Fibroblast of skin of left biceps (primary cell): ENCODE measurements at places on chromosomes 11 and 22.

DNA sequence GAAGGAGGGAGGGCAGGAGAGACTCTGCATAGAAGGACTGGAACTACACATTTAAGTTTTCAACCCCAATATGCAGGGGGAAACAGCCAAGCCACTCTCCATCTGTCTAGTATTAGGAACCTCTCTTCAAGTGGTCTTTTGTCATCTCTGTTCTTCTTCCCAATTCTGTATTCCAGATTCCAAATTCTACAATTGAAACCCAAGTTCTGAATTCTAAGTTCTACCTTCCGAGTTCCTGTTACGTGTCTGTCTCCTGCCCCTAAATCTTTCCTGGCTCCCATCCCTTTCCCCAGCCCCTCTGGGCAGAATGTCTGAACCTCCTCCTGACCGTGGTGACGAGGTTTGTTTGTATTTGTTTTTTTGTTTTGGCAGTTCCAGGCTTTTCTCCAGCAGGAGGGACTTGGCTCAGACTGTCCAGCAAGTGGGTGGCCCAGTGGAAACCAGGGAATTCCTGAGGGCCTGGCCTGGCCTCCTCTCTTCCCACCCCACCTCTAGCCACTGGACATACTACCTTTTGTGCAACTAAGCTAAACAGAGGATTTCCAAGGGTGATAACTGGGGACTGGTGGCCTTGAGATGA, 1.6 kb upstream of the THOC5 start:
- no peak for DNase-seq

DNA sequence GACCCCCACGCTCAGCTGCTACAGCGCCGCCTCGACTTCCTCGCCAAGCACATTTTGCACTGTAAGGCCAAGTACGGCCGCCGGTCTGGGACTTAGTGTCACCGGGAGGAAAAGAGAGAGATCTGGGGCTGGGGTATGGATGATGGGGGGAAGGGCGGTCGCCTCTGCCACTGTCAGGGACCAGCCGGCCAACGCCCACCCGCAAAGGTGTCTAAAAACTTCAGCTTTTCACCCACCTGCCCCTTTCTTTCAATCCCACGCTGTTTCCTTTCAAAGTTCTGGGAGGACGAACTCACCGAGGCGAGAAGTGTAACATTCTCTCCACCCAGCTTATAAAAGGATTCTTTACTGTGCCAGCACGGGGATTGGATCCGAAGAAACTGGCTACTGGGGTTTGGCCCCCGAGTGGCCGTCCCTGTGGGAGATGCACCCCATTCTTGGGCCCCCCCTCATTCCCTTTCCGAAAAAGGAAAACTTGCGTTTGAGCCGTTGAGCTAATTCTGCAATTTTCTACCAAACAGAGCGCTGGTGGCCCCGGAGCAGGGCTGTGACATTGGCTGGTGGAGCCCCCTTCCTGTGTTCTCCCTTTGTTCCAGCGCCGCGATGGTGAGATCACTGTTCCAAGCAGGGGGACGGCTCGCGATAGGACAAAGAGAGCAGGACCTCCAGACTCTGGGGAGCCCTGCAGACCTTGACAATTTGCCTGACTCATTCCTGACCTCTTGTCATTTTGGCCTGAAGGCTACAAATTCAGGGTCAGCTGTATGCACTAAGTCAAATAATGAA, 1.8 kb downstream of the FJX1 start:
- DNase-seq, result no peak

DNA sequence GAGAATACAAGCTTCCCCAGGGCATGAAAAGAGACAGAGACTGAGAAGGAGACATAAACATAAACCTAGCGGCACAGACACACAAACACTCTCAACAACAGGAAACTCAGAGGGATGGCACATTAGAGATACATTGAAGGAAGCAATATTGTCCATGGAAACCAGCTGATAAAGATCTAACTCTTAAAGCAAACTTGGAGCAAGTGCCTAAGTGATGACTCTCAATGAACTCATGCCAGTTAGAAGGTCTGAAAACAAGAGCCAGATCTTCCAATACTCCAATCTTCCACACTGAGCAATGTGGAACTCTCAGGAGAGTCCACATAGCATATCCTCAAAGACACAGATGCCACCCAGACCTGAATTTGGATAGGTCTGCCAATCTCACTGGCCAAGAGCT, 168.8 kb upstream of the ISX start:
- no peak for DNase-seq

DNA sequence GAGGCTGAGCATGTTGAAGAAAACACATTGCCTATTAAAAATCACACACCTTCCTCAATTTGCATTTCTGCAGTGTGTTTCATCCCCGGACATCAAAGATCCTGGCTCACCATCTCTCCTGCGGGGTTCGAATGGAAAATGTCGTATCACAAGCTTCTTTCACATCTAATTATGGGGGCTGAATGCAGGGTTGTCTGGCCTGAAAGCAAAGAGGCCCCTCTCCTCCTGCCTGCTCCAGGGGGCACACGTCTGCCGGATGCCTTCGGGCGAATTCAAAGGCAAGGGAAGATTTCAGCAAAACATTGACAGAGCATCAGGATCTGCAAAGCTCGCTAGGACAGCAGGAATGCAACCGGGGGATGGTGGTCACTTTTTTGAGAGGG, 1447.7 kb downstream of the TBC1D22A start:
- no peak for DNase-seq

DNA sequence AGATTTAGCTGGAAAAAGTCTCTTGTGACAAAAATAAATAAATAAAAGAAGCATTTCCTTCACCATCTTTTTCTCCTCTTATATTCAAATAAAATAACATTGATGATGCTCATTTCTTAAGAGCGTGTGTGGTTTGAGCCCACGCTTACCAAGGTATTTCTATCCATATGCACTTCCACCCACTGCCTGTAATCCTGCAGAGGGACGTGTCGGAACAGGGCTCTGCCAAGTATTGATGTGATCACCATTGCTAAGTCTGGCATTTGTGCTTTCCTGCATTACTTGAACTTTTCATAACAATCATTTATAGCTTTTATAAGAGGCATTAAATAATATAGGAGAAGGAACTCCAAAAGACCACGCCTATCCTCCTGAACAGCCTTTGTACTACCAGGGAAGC, 107.6 kb downstream of the SHANK2 start:
- DNase-seq, result no peak

GRCh38 chr11:127138613-127139012, 138.0 kb upstream of the KIRREL3 start:
- no peak for DNase-seq

DNA sequence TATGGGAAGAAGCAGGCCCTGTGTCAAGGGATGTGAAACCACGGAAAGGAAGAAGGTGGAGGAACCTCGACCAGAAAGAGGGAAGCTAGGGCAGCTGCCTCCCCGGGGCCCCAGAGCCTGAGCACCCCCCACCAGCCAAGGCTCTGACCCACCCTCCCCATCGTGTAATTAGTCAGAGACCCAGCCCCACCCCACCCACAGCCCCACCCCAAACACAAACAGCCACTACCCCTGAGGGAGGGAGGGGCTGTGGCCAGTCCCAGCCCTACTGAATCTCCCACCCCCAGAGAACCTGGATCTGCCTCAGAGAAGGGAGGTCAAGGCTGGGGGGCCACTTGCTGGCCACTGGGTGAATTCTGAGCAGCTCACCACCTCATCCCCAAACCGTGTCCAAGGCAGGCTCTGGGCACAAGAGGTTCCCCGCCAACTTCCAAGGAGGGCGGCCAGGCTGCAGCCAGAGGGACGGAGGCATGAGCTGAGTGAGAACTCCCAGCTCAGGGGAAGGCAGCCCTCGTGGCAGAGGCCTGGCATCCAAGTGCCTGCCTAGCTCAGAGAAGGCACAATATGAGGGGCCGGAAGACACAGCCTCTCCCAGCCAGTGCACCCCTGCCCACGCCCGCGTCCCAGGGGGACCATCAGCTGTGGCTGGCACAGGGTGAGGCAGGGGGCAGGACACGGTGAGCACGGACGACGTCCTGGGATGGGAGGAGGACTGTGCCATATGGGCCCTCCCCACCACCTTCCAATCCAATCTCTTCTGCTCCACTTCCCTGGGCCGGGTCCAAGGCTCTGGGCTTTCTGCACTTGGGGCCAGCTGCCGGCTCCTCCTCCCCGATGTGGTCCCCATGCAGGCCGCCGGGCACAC, 2.7 kb downstream of the PLXNB2 start:
- DNase-seq, result no peak

GRCh38 chr11:1299621-1300020, 9.8 kb downstream of the TOLLIP start:
- no peak for DNase-seq

DNA sequence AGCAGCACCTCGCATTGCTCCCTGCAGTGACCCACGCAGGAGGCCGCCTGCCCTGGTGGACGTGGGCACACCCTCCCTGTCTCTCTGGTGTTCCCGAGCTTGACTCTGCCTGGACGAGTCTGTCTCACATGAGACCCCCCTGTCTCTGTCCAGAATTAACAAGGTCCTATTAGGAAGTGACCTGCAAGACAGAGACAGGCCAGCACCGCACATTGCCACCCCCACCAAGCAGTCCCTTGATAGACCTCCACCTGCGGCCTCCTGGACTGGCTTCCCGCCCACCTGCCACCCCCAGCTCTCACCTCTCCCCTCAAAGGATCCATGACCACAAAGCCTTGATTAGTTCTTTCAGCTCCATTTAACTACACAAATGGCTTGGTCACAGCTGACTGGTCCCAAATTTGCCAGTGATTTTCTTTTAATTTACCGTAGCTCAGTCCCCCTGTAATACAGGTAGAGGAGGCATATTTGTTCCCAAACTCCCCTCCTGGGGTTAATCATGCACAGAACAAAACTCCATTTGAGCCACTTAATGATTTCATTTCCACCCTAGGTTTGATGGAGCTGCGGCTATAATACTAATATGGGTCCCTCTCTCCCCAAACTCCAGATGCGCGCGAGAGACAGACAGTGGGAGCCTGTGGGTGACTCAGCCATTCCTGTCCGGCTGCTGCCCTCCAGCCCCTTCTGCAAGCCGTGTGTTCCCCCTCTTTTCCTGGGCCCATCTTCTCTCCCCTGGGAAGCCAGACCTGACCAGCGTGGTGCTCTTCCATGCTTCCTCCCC, 11.2 kb downstream of the SPATA19 start:
- no peak for DNase-seq

- DNase-seq, result no peak
These were observed 117.3 kb downstream of the RASSF10 start for GRCh38 chr11:13126430-13126829.

- peak; percentile 79 for DNase-seq
These were observed 4.1 kb upstream of the NNMT start for GRCh38 chr11:114291842-114292680.

DNA sequence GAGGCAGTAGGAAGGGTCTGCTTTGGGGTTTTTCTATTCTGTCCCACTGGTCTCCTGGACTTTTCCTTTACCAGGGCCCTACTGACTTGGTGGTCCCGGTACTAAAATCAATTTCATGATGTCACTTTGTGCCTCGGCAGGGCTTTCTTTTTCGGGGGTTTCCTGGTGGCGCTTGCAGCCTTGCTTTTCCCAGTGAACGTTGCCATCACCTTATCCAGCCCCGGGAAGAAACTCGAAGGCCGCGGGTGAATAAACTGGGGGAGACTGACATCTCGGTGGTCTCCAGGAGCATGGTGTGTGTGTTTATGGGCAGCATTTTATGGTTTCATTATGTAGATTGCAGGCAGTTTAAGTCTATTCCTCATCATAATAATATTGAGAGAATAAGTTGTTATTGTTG, 84.4 kb downstream of the KCNQ1 start:
- DNase-seq, result no peak

GRCh38 chr11:71420455-71421241, 27.5 kb downstream of the DHCR7 start:
- DNase-seq, result no peak

DNA sequence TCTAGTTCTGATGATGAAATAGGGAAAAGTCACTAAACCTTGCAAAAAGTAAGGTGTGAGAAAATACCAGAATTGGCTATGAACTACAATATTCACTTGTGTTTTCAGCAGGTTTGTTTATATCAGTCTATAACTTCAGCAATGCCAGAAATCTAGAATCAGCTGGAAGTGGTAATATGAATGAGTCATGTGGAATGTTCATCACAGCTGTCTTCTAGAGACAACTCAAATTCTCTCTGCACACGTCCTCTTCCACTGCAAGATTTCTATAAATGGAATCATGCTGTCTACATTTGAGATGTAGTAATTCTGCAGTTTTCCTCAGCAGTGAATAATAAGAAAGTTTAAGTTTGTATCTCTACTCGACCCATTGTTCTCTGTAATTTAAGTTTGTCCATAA, 89.9 kb downstream of the OR4A15 start:
- DNase-seq, result no peak

DNA sequence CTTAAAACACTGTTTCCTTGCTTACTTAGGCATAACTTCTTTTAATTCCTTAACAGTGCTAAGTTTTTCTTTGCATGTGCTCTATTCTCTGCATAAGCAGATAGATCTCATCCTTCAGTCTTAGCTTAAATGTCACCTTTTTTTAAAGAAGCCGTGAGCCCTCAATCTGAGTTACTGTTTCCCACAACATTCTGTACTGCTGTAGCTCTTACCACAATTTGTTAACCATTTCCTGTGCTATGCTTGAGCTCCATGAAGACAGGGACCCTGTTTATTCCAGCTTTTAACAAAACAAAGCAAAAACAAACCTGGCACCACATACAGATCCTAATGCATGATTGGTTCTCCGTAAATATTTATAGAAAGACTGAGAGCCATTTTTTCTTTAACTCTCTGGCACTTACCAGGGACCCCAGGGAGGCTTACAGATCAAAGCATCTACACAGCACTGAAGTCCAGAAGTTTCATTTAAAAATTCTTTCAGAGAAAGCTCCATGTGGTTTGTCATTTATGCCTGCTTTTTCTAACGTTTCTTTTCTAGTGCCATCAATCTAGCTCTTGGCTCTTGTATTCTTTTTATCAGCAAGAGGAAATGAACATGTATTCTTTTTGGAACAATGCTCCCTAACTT, 74.9 kb downstream of the DYNC2H1 start:
- no peak for DNase-seq

DNA sequence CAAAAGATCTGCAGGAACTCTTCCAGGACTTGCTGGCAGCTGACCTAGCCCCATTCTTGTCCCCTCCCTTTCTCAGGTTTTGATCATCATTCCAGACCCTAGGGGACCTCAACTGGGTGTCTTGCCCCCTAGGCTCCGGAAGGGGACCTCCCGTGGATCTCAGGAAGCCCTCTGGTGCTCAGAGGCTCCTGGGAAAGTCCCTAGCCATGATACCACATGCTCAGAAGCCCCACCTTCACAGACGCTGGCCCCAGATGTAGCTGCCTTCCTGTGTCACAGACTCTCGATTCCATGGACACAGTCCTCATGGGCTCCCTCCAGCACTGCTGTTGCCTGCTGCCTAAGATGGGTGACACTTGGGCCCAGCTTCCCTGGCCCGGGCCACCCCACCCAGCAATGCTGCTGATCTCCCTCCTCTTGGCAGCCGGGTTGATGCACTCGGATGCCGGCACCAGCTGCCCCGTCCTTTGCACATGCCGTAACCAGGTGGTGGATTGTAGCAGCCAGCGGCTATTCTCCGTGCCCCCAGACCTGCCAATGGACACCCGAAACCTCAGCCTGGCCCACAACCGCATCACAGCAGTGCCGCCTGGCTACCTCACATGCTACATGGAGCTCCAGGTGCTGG, at the start of gene LRRC55:
Gene LRRC55, plus strand, starts transcription at position 276 of the 628 bp plus-strand sequence. Its CDS starts 70 bp downstream, at position 346.
- DNase-seq, result no peak

- no peak for DNase-seq
These were observed 62.0 kb upstream of the ZC3H12C start for GRCh38 chr11:110031171-110031570.

- no peak for DNase-seq
These were observed 24.0 kb upstream of the ABCC8 start for GRCh38 chr11:17500673-17501072.
